ENCODE measurements at places on chromosomes 6 and 20.

DNA sequence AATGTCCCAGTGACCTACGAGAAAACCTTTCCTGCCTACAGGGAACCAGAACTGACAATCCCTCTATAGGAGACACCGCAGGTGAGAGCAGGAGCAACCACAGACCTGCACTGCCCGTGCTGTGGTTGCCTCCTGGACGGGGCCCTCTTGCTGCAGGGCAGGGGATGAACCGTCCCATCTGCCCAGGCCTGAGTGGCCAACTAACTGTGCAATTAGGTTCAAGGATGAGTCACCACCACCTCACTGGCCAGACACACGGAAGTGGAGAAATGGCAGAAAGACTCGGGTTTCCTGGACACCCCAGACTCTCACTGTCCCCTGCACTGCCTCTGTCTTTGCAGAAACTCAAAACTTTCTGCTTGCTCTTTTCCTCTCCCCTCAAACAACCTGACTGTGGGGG lies 13.8 kb upstream of the HLA-G start:
- DNase-seq = no peak

- DNase-seq = no peak
Observed at GRCh38 chr6:128918886-128919285, 35.9 kb downstream of the LAMA2 start.

GRCh38 chr6:163776196-163776905 lies 361.8 kb downstream of the QKI start:
- no peak for DNase-seq

- DNase-seq = no peak
Observed at GRCh38 chr6:113315165-113315564, 542.0 kb upstream of the MARCKS start.

DNA sequence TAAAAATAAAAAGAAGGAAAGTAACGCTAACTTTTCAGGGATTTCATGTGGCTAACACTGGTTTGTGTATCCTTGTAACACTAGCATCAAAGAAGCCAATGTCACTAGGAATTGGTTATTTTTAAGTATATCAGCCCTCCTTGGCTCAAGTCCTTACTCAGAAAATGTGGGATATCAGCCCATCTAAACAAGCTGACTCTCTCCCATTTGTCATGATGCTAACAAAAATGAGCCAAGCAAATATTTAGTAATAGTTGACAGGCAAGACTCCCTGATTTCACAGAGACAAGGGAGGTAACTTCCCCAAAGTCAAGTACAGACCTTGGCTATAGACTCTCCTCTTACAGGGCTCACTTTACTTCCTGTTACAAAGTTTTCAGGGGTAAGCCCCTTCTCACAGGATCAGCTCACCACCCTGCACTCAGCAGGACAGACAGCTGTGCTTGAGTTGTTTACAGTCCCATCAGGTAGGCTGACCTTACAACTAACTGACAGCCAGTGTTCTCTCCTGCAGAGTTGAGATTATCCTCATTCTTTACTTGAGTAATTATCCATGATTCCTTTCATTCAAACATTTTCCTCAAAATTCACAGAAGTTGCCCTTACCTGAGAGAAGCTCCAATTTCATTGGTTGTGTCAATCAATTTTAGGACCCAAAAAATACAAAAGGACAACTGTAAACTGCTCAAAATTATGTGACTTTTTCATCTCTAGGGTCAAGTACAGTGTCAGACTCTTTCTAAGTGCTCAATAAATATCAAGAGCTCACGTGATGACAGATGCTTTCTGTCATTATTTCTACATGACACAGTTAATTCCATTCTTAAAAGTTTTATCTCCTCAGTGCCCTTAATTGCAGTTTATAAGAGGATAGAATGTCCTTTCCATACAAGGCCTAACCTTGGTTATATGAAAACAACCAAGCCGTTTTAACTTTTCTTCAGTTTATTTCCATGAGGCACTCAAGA lies 38.1 kb upstream of the BMP5 start:
- DNase-seq = no peak

- DNase-seq = peak; percentile 32
Observed at GRCh38 chr6:135537741-135538301, 40.3 kb upstream of the AHI1 start.

- DNase-seq = no peak
Observed at GRCh38 chr20:57199656-57200405, 66.6 kb downstream of the BMP7 start.

DNA sequence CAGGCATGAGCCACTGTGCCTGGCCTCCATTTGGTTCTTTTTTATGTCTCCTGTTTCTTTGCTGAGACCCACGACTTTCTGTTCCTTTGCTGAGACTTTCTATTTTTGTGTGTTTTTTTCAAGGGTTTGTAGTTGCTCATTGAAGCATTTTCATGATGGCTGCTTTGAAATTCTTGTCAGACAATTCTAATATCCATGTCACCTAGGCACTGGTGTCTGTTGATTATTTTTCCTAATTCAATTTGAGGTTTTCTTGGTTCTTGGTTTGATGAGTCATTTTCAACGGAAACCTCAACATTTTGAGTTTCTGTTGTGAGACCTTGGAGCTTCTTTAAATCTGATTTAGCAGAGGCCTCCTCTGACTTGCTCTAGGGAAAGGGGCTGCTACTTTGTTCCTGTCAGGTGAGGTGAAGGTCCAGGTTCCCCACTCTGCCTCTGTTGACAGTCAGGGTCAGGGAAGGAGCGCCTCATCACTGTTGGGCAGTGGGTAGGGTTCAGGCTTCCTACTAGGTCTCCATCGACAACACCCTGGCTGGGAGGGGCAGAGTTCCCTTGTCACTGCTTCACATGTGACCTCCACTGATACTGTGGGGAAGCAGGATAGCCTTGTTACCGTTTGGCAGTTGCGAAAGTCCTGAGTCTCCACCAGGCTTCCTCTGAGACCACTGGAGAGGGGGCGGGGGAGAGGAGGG lies 67.2 kb upstream of the RNF24 start:
- peak; percentile 50 for DNase-seq

- no peak for DNase-seq
Observed at GRCh38 chr20:37622728-37623127, 71.1 kb upstream of the CTNNBL1 start.

- no peak for DNase-seq
Observed at GRCh38 chr6:29989211-29989610, 46.9 kb downstream of the HLA-A start.
